Activated CD4-positive, alpha-beta memory T cell treated with anti-CD3 and anti-CD28 coated beads, Interleukin-2, amount 10 ng/mL, durations not matched to agents 7 days and 5 days (primary cell): ENCODE measurements at places on chromosomes 1 and 21. TPM values are rescaled to one million over a fixed set of nuclear protein-coding genes. Genes with fewer than 3 reads are reported as not detected.

DNA sequence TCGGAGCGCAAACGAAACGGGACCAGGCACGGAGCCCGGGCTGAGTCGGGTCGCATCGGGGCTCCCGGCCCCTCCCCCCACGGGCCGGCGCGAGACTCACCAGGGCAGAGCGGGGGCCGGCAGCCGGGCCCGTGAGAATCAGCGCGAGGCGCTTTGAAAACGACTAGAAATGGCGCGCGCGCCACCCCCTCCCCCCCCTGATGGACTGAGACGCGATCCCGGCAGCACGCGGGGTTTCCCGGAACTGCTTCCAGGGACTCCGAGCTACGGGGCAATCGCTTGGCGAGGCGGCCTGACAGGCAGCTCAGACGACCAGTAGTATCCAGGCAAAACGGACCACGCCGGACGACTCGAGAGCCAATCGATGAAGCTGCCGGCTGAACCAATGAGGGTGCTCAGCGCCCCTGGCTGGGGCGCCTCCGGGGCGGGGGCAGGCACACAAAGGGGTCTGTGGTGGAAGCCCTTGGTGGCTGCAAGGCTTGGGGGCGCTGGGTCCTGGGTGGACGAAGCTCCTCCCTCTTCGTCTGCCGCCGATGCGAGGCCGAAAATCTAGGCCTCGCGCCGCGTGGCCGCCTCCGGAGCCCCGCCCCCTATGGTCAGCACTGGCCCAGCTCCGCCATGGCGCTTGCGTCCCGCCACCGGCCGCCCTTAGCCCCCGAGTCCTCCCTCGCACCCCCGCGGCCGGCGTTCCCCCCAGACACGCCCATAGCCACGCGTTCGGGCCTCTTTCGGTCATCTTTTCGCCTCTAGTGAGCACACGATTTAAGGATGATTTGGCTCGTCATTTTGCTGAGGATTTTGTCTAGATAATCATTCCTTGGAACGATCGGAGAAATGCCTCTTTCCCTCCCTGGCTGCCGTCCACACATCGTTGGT, at the start of gene HNRNPR:
Gene HNRNPR (minus strand): TSS at position 174 of the 876 bp plus-strand sequence. CDS start 3,276 bp downstream, outside the sequence.
- H3K36me3 ChIP-seq: peaks cover 29% of the 10 kb centered on the region
- H3K4me3 ChIP-seq: peak within 1 kb of the TSS; percentile 82
- H3K27ac ChIP-seq: peak within 1 kb of the TSS; percentile 92
- peak; percentile 99 for DNase-seq

GRCh38 chr1:9996624-9997582, at the start of gene RBP7:
Gene RBP7, plus strand, starts transcription at chr1:9997228. Its CDS starts 31 bp downstream, at chr1:9997259.
- H3K27ac ChIP-seq: no peak within 1 kb of the TSS
- peaks cover 12% of the 10 kb centered on the region for H3K4me1 ChIP-seq
- H3K36me3 ChIP-seq: no peaks in the 10 kb centered on the region
- DNase-seq: no peak
- H3K27me3 ChIP-seq: peaks cover 36% of the 10 kb centered on the region

DNA sequence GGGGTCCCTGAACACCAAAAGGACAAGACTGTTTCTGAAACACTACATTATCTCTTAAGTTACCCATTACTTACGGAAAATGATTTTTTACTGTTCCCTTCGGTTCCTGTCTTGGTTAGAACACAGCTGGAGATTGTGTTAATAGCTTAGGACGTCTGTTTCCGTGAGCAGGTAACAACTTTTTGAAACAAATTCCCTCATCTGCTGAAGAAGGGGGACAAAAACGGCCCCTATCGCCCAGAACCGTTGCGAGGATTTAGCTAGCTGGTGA, 67.8 kb downstream of the SLC35A3 start:
- peak overlapping the region; percentile 99 for H3K27ac ChIP-seq
- peak overlapping the region; percentile 90 for H3K4me3 ChIP-seq
- H3K36me3 ChIP-seq: peaks cover 54% of the 10 kb centered on the region

- peaks cover 72% of the 10 kb centered on the region for H3K36me3 ChIP-seq
- no peaks in the 10 kb centered on the region for H3K27me3 ChIP-seq
- H3K4me1 ChIP-seq: peaks cover 45% of the 10 kb centered on the region
- H3K27ac ChIP-seq: no peak overlapping the region
- DNase-seq: no peak
- H3K4me3 ChIP-seq: no peak overlapping the region
These were observed 11.5 kb downstream of the TIAM1 start for GRCh38 chr21:31332525-31332924.

DNA sequence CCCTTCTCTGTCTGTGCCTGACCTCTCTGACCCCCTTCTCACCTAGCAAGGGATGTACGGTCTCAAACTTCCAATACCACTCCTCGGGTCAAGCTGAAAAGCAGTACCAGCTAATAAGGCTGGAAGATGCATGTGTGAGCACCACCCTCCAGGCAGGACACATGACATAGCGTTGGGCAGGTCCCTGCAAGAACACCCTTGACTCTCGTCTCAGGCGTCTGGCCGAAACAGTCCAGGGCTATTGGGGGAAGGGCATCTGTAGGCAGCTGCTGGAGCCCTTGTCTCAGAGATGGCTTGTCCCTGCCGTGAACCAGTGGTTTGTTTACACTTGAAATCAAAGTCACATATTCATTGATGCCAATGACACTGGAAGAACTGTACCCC, 56.5 kb downstream of the CD46 start:
- no peak overlapping the region for H3K4me3 ChIP-seq
- no peaks in the 10 kb centered on the region for H3K27me3 ChIP-seq
- H3K27ac ChIP-seq: peak overlapping the region; percentile 28
- H3K4me1 ChIP-seq: peaks cover 42% of the 10 kb centered on the region
- DNase-seq: peak; percentile 6
- peaks cover 70% of the 10 kb centered on the region for H3K36me3 ChIP-seq

- no peaks in the 10 kb centered on the region for H3K36me3 ChIP-seq
- no peak overlapping the region for H3K27ac ChIP-seq
- DNase-seq: no peak
These were observed 89.7 kb downstream of the GREM2 start for GRCh38 chr1:240522122-240522822.

DNA sequence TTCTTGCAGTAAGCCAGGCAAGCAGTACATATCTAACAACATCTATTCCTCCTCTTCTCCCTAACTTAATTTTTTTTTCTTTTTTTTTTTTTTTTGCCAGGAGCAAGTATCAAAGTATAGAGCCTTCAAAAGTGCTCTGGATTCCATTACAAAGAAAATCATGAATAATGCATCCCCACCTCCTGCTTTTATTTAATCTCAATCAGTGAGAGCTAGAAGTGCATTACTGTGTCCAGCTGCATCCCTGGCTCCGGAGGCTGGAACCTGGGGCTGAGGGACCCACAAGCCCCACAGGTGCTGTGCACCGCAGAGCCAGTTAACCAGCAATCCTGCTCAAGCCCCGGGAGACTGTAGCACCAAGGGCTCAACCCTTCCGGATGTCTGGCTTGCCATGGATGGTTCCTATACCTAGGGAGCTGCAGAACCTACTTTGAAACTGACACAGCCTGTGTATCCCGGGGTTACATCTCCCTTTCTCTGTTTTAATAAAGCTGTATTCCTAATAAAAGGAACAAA, 455.9 kb upstream of the RUNX1 start:
- DNase-seq: no peak
- no peak overlapping the region for H3K4me3 ChIP-seq
- peaks cover 16% of the 10 kb centered on the region for H3K27me3 ChIP-seq
- peaks cover 17% of the 10 kb centered on the region for H3K4me1 ChIP-seq
- no peaks in the 10 kb centered on the region for H3K36me3 ChIP-seq

- no peak overlapping the region for H3K4me3 ChIP-seq
- H3K36me3 ChIP-seq: no peaks in the 10 kb centered on the region
- no peaks in the 10 kb centered on the region for H3K27me3 ChIP-seq
- H3K4me1 ChIP-seq: peaks cover 2% of the 10 kb centered on the region
- no peak overlapping the region for H3K27ac ChIP-seq
These were observed 14.9 kb upstream of the CD247 start for GRCh38 chr1:167532964-167533824.

- no peak overlapping the region for H3K4me3 ChIP-seq
- DNase-seq: no peak
- no peak overlapping the region for H3K27ac ChIP-seq
- H3K27me3 ChIP-seq: no peaks in the 10 kb centered on the region
These were observed 151.4 kb downstream of the CYYR1 start for GRCh38 chr21:26421724-26422123.

DNA sequence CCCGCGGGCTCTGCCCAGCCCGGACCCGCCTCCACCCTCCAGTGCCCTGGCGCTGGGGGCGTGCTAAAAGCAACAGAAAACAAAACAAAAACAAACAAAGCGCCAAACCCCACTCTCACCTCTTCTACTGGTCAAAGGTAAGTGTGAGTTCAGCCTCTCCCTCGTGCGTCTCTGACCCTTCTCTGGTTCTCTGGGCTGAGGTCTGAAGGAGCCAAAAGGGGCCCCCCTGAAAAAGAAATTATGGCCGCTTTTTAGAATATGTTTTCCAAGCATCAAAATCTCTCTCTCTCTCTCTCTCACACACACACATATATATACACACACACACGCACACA, 133.5 kb upstream of the DPYD start:
- peaks cover 69% of the 10 kb centered on the region for H3K27me3 ChIP-seq
- peak overlapping the region; percentile 31 for H3K4me3 ChIP-seq
- no peak overlapping the region for H3K27ac ChIP-seq
- H3K4me1 ChIP-seq: peaks cover 17% of the 10 kb centered on the region

- H3K4me1 ChIP-seq: no peaks in the 10 kb centered on the region
- no peaks in the 10 kb centered on the region for H3K27me3 ChIP-seq
- H3K4me3 ChIP-seq: no peak overlapping the region
- H3K27ac ChIP-seq: no peak overlapping the region
- no peak for DNase-seq
These were observed 590.6 kb downstream of the MATN1 start for GRCh38 chr1:30132602-30133286.

GRCh38 chr1:56453417-56454078, 125.8 kb downstream of the PLPP3 start:
- H3K36me3 ChIP-seq: no peaks in the 10 kb centered on the region
- no peaks in the 10 kb centered on the region for H3K4me1 ChIP-seq
- no peak for DNase-seq

DNA sequence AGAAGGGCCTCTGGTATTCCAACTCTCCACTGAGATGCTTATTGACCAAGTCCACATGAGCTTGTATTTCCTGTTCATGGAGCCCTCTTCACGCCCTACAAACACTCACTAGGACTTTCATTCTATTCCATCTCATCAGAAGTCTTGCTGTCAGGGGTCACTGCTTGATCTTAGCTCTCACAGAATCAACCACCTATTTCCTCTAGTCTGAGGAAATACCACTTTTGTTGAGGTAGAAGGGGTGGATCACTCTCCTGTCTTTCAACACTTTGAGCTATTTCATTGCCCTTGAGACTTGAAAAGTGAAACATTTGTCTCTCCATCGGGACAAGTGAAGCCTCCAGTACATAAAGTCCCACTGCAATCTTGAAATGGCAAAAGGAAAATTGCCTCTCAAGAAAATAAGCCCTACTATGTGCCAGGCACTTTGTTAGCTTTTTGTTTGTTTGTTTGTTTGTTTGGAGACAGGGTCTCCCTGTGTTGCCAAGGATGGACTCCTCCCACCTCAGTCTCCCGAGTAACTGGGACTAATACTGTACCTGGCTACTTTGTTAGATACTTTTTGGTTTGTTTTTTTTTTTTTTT, 19.8 kb upstream of the FAM110D start:
- DNase-seq: no peak
- H3K36me3 ChIP-seq: no peaks in the 10 kb centered on the region
- H3K27ac ChIP-seq: no peak overlapping the region

- H3K27ac ChIP-seq: no peak overlapping the region
- no peak overlapping the region for H3K4me3 ChIP-seq
- no peaks in the 10 kb centered on the region for H3K4me1 ChIP-seq
- no peaks in the 10 kb centered on the region for H3K27me3 ChIP-seq
- H3K36me3 ChIP-seq: peaks cover 6% of the 10 kb centered on the region
These were observed 39.9 kb upstream of the RGL1 start for GRCh38 chr1:183764981-183765380.

- peaks cover 22% of the 10 kb centered on the region for H3K27me3 ChIP-seq
- peaks cover 2% of the 10 kb centered on the region for H3K4me1 ChIP-seq
- DNase-seq: peak; percentile 11
- no peaks in the 10 kb centered on the region for H3K36me3 ChIP-seq
- no peak overlapping the region for H3K4me3 ChIP-seq
These were observed 21.3 kb upstream of the PKP1 start for GRCh38 chr1:201261771-201262547.

GRCh38 chr1:40423264-40423642, 27.0 kb upstream of the ZFP69B start:
- peaks cover 11% of the 10 kb centered on the region for H3K4me1 ChIP-seq
- no peak overlapping the region for H3K4me3 ChIP-seq
- H3K27ac ChIP-seq: no peak overlapping the region
- H3K36me3 ChIP-seq: peaks cover 87% of the 10 kb centered on the region
- H3K27me3 ChIP-seq: no peaks in the 10 kb centered on the region

DNA sequence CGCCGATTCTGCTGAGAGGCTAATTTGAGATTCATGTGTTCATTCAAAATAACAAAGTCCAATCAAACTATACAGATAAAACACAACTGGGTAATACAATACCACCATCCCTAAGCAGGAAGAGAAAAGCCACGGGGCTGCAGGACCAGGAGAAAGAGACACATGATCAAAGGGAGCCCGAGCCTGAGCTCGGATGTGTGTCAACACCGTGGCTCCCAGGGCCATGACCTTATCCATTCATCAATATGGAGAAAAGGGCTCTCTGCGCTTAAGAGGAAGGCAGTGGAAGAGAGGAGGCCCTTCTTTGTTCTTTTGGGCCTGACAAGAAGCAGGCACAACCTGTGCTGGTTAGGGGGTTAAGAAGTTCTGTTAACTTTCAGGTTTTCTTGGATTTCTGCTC, 56.7 kb downstream of the HUNK start:
- no peak for DNase-seq
- peaks cover 2% of the 10 kb centered on the region for H3K27me3 ChIP-seq
- H3K27ac ChIP-seq: no peak overlapping the region
- no peaks in the 10 kb centered on the region for H3K4me1 ChIP-seq
- H3K4me3 ChIP-seq: no peak overlapping the region

DNA sequence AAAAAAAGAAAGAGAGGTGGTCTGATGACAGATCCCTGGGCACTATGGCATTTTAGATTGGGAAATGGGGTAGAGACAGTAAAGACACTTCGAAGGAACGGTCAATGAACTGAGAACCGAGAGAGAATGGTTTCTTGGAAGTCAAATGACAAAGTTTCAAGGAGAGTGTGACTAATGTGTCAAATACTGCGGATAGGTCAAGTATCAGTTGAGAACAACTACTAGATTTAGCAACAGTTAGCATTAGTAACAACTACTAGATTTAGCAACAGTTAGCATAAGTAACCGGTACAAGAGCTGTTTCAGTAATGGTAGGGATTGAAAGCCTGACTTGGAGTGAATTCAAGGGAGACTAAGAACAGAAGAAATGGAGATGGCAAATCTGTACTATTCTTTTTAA, 35.0 kb downstream of the UROD start:
- no peak overlapping the region for H3K4me3 ChIP-seq
- peaks cover 14% of the 10 kb centered on the region for H3K4me1 ChIP-seq

The PADI2 gene
- not detected for total RNA-seq

The PRDX1 gene
- 309 TPM for total RNA-seq

The FCRL1 gene
- total RNA-seq: not detected

The MOB3C gene
- 23.8 TPM for total RNA-seq

The S100A3 gene
- total RNA-seq: not detected
